SK-MEL-5 (cell line): ENCODE measurements at places on chromosomes 11 and 22. TPM values are rescaled to one million over a fixed set of nuclear protein-coding genes. Genes with fewer than 3 reads are reported as not detected.

DNA sequence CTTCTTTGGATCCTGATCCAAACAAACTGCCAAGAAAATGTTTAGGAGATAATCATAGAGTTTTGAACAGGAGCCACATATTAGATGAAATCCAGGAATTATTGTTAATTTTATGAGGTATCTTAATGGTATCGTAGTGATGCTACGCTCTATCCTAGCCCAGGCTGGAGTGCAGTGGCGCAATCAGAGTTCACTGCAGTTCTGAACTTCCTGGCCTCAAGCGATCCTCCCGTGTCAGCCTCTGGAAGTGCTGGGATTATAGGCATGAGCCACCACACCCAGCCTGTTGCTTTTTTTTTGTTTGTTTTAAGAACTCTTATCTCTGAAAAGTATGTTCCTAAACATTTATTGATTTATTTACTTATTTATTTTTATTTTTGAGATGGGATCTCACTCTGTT lies 2.4 kb downstream of the GSTT4 start:
- no peak for DNase-seq

GRCh38 chr22:48715511-48715910 lies 1112.2 kb downstream of the BRD1 start:
- no peak for DNase-seq

- DNase-seq = no peak
Observed at GRCh38 chr11:134574947-134575346, 162.9 kb upstream of the B3GAT1 start.

SSTR3 gene
- not detected in 2 replicates for total RNA-seq

PATE2 gene
- 0.11 and 0.53 TPM in 2 replicates for total RNA-seq
